ENCODE measurements at places on chromosomes 5 and 9.
A peak's percentile ranks its signal among the peaks of the same experiment; 100 is the strongest.

DNA sequence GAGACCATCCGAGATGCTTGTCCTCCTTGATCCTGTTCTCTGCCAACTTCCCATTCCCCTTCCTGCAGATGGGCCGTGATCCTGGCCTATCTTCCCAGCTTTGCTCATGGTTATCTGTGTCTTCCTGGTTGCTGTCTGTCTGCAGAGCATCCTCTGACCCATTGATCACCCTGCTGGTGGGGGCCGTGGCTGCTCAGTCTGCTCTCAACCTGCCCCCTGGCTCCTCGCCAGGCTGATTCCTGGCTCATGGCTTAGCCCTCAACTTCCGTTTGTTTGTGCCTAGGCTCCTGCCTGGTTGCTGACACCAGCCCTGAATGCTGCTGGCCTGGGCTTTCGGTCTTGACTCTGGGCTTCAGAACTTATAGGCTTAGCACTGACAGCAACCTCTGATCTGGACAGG lies 67.1 kb upstream of the SMIM15 start:
- no peaks in the 10 kb centered on the region for H3K27me3 ChIP-seq
- H3K27ac ChIP-seq = no peak overlapping the region
- no peak overlapping the region for H3K4me3 ChIP-seq
- DNase-seq = no peak
- H3K36me3 ChIP-seq = no peaks in the 10 kb centered on the region

DNA sequence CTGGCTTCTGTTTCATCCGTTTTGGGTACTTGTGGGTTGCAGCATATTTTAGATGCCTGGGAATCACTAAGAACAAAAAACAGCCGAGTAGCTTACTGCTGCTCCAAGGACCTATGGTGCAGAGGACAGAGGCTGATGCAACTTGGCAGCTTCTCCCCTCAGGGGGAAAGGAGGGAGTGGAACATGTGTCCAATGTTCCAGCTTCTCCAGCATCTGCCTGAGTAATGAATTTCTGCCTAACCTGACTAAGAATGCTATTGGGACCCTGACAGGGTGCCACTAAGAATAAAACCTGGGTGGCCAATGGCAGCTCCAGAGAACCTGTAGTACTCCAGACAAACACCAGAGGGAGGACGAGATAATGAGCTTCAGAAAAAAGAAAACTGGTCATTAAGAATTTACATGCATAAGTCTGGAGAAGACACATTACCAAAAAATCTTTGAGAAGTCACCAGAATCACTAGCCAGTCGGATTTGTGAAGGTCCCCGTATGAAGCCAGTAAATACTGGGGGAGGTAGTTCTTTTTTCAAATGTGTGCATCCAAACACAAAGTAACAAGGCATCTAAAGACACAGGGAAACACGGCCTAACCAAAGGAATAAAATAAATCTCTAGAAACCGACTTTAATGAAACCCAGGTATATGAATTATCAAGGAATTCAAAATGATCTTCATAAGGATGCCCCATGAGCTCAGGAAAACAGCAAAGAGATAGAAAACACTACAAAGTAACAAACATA lies 293.5 kb downstream of the HINT1 start:
- no peaks in the 10 kb centered on the region for H3K36me3 ChIP-seq
- DNase-seq = peak; percentile 35
- H3K4me1 ChIP-seq = no peaks in the 10 kb centered on the region
- no peak overlapping the region for H3K4me3 ChIP-seq
- no peak overlapping the region for H3K27ac ChIP-seq
- H3K27me3 ChIP-seq = no peaks in the 10 kb centered on the region

DNA sequence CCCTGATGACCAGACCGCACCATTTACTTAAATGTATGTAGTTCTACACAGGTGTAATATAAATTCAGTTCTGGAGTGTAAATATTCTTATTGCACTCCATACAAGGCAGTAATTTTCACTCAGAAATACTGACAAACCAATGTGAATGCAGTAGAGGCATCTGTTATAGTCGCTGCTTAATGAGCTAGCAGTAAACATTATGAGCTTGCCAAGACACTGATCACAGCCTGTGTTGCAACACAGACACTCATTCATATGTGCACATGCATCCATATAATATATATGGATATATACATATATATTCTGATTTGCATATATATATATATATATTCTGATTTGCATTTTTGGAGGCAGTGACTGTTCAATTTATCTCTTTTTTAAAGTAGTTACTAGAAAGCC lies 435.1 kb upstream of the ST8SIA4 start:
- DNase-seq = no peak
- no peaks in the 10 kb centered on the region for H3K4me1 ChIP-seq
- no peaks in the 10 kb centered on the region for H3K27me3 ChIP-seq
- no peak overlapping the region for H3K27ac ChIP-seq
- no peaks in the 10 kb centered on the region for H3K36me3 ChIP-seq

DNA sequence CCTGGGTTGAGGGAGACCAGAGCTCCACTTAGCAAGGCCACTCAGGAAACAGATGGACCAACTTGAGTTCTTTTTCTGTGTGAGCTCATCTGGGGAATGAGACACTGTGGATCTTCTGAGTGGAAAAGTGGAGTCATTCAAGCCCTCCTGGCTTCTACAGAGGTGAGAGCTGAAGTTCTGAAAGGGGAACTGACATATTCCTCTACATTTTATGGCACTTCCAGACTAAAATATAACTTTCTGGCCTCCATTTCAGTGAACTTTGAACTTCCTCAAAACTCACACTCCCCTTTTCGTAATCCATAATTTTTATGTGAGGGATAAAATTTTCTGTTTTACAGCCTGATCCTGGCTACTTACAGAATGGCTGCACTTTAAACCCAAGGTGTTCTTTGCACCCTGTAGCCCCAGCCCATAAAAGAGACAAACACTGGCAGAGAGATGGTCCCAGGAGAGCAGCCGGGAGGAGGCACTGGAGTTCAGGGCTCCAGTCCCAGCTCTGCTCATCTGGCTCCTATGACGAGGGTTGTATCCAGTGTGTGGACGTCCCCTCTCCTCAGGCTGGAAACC lies 10.8 kb downstream of the SPAAR start:
- H3K4me1 ChIP-seq = peaks cover 23% of the 10 kb centered on the region
- DNase-seq = peak; percentile 68
- H3K36me3 ChIP-seq = no peaks in the 10 kb centered on the region
- H3K27me3 ChIP-seq = no peaks in the 10 kb centered on the region
- H3K4me3 ChIP-seq = no peak overlapping the region
